Left lung (tissue), 14 donors: ENCODE measurements at places on chromosomes 13 and 19. TPM values are rescaled to one million over a fixed set of nuclear protein-coding genes. Genes with fewer than 3 reads are reported as not detected.

DNA sequence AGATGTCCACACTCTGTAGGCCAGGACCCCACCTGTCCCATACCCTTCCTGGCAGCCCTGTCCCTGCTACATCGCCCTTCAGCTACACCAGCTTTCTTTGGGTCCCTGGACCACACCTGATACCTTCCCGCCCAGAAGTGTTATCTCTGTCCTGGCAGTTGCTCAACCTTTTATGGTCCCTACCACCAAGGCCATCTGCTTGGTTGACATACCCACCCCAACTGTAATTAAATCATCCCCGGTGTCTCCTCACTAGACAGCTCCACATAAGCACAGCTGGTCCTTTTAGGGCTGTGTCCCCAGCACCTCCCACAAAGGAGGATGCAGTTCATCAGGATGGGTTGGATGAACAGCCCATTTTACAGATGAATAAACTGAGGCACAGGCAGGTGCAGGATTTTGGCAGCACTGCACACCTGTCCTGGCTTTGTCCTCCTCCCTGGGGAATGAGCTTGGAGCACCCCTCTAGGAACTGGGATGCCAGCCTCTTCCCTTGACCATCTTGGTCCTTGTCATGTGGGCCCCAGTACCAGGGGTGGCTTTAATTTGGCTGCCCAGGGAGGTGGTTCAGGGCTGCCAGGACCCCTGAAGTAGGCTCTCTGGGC, 12.9 kb downstream of the NACC1 start:
- DNase-seq, result no peak

- DNase-seq, result no peak
Measured at GRCh38 chr19:51525651-51526050, 5.8 kb downstream of the SIGLEC6 start.

DNA sequence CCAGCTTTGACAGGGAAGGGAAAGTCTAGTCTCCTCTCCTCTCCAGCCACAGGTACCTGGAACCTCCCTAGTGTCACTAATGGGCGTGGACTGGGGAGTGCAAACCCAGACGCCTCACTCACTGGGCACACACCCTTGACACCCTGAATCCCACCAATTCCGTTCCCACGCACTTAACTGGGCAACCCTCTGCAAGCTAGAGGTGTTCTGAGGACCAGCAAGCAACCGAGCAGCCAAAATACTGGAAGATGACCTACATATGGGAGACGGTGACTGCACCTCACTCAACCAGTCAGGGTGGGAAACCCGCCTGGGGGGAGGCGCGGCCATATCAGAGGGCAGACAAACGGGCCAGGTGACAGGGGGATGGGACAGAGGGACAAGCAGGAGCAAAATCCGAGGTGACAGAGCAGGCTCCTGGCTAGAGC, 991 bp downstream of the ABHD17A start:
- no peak for DNase-seq

- no peak for DNase-seq
Measured at GRCh38 chr13:51327961-51328360, 11.5 kb upstream of the SERPINE3 start.

DNA sequence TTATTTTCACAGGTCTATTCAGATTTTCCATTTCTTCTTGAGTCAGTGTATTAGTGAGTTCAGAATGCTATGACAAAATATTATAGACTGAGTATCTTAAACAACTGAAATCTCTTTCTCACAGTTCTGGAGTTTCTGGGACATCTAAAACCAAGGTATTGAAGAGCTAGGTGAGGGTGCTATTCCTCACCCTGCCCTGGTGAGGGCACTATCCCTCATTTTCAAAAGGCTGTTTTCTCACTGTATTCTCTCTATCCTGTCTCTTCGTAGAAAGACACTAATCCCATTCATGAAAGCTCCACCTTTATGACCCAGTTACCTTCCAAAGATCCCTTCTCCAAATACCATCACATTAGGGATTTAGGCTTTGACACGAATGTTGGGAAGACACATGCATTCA, 1617.1 kb downstream of the PCDH9 start:
- DNase-seq, result no peak

DNA sequence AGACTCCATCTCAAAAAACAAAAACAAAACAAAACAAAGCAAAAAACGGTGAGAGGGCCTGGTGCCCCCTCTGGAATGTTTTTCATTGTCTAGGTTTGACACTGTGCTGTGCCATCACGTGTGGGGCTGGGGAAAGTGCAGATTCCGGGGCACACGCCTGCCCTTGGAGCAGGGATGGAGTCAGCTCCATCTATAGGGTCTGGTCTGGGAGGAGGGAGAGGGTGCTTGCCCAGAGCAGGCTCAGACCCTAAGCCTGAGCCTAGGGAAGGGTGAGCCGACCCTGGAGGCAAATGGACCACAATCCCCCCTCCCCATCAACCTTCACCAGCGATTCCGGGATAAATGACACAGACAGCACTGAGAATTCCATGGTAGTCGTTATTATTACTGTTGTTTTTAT, 10.9 kb upstream of the ZBTB32 start:
- no peak for DNase-seq

Gene FREM2
- total RNA-seq, result 15.0 TPM

Gene AMH
- total RNA-seq, result 1.1 TPM

Gene FFAR2
- 0.85 TPM for total RNA-seq

Gene CDC42EP5
- total RNA-seq, result 29.8 TPM

Gene ZNF225
- total RNA-seq, result 4.5 TPM

Gene COG3
- 25.4 TPM for total RNA-seq

Gene TMEM190
- 9.3 TPM for total RNA-seq

Gene CYP2A6
- not detected for total RNA-seq

Gene CD37
- total RNA-seq, result 59.0 TPM

Gene FBXW9
- 6.9 TPM for total RNA-seq

Gene KCNN4
- 21.5 TPM for total RNA-seq
